Suppressor macrophage treated with lipopolysaccharide for 4 hours (primary cell): ENCODE measurements at places on chromosomes 5 and 9.
A peak's percentile ranks its signal among the peaks of the same experiment; 100 is the strongest.

- DNase-seq = no peak
Measured at GRCh38 chr5:148626081-148626613, 28.2 kb downstream of the HTR4 start.

- DNase-seq = no peak
Measured at GRCh38 chr5:35269006-35269405, 38.7 kb upstream of the PRLR start.

DNA sequence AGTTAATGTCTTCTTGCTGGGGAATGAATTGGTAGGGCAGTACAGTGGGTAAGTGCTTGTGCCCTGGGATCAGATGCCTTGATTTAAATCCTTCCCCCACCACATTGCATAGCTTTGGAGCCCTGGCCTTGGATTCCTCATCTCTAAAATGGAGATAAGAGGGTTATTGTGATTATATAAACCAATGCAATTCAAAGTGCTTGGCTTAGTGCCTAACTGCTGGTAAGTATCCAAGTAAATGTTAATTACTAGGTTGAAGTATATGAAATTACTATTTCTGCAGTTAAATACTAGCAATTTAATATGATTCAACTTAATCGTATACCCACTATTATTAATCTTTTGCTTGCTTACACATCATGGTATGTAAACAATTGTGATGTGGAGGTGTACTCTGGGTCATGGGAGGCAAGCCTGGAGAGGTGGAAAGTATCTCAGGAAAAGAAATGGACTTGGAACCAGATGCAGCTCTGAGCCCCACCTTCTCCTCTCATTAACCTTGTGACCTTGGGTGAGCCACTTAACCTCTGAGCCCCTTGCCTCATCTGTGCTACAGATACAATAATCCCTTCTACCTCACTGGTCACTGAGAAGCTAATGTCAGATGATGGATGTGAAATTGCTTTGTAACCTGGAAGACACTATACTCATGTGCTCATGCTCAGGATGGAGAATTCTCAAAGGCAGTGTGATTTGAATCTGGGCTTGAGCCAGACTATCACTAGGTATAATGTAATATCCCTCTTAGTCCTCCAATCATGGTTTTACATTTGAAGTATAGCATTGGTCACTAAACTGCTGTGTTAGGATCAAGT lies 23.8 kb downstream of the NEUROG1 start:
- DNase-seq = no peak

DNA sequence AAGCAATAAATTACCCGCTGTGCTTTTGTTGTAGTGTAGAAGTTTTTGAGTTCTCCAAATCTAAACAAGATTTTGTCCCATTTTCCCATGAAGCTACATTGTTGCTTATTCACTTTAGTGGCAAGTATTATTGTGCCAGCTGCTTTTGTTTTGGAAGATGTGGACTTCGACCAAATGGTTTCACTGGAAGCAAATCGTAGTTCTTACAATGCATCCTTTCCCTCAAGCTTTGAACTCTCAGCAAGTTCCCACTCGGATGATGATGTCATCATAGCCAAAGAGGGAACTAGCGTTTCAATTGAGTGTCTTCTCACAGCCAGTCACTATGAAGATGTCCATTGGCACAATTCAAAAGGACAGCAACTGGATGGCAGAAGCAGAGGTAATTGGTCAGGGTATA lies 10.9 kb downstream of the MFAP3 start:
- DNase-seq = peak; percentile 64

DNA sequence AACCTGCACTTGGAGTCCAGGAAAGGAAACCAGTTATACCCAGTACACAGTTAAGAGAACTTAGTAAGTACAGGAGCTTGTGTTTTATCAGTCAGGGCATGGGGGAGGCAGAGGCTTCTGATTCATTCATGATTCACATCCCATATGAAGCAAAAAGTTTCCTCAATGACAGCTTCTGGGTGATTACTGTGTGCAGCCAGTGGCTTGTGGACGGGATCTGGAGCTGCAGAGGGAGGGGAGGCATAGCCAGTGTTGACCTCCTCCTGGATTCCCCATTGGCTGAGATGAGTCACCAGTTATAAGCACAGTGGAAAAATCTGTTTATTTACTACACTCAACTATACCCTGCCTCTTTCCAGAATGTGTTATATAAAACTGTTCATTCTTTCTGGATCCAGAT lies 17.7 kb downstream of the IL31RA start:
- peak; percentile 95 for DNase-seq

- no peak for DNase-seq
Measured at GRCh38 chr9:88464851-88465250, 70.1 kb upstream of the NXNL2 start.

DNA sequence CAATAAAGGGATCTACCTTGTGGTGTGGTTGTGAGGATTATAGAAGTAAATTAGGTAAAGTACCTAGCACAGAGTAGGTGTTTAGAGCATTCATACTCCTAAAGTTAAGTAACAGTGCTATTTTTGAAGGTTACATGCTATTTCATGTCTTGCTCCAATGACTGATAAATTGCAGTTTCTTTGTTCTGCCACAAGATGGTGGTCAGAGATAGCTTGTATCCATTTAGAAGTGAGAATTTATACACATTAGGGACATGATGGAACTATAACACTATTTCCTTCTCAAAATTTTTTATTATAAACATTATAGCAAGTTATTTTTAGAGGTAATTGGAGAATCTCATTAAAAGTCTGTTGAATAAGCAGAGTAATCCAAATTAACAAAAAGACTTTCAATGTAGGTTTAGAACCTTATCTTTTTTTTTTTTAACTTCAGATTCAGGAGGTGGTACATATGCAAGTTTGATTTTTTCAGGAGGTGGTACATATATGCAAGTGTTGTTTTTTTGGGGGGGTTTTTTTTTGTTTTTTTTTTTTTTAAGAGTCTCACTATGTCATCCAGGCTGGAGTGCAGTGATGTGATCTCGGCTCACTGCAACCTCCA lies 17.1 kb downstream of the MTREX start:
- DNase-seq = peak; percentile 41

- peak; percentile 44 for DNase-seq
Measured at GRCh38 chr9:68416936-68417564, 60.6 kb downstream of the PGM5 start.

DNA sequence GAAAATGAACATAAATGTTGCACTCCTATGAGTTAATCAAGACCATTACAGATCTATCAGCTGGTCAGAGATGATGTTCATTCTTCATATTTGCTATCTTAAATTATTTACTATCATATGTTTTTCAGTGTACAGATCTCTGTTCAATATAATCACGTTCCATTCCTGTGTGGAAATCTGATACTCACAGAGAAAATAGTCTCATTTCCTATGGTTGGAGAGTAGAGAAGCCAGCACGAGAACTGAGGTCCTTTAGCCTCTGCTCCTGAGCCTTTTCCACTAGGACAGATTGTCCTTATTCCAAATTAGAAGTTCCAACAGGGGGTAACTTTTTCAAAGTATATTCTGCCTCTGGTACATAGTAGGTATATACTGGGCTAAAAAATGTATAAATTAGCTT lies 29.2 kb downstream of the UGCG start:
- DNase-seq = no peak

DNA sequence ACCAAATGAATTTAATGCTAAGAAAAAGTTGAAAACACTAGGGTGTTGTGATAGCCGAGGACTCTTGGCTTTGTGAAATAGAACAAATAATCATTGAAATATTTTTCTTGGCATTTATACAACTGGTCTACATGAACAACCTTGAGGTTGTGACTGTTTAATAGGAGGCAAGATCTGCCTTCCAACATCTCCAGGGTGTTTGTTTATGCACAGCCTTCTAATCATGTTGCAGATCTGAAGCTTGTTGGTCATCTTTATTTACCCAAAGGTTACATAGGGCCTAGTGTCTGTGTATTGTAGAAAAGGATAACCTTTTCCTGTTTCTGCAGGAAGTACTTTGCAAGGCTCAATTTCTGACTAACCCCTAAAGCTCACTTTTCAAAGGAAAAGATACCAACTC lies 65.2 kb upstream of the RANBP3L start:
- no peak for DNase-seq

GRCh38 chr5:14212838-14213237 lies 69.7 kb downstream of the TRIO start:
- DNase-seq = no peak

DNA sequence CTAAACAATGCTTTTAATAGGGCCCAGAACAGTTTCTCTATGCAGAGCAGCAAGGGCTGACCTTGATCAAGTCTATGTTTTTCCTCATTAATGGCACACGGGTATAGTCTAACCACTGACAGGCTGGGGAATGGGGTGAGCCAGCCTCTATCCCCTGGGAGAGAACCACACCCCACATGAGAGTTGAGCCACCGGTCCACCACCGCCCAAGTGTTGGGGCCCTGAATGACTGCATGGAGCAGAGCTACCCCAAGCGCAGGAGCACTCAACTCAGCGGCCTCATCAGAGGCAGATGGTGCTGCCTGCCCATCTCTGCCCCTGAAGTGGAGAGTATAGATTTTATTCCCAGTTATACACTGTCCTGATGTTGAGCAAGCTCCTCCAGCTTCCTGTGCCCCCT lies 247.9 kb upstream of the IRX1 start:
- DNase-seq = no peak

DNA sequence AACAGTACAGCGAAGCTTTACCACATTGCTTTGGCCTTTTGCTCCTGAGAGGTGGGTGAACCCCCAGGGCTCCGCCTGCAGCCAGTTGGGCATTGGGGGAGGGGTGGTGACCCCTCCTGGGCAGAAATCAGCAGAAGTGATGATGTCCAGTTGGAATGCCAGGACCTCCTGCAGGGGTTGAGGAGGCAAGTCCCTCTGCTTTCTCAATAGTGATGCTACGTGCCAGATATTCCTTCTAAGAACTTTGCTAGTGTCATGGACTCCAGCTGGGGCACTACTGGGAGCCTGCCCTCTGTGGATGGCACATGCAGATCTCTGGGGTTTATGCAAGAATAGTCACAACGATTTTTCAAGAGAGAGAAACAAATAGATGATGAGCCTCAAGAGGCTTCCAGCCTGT lies 95.6 kb downstream of the NDFIP1 start:
- DNase-seq = no peak

- DNase-seq = peak; percentile 66
Measured at GRCh38 chr9:137672907-137673791, 54.3 kb downstream of the EHMT1 start.

DNA sequence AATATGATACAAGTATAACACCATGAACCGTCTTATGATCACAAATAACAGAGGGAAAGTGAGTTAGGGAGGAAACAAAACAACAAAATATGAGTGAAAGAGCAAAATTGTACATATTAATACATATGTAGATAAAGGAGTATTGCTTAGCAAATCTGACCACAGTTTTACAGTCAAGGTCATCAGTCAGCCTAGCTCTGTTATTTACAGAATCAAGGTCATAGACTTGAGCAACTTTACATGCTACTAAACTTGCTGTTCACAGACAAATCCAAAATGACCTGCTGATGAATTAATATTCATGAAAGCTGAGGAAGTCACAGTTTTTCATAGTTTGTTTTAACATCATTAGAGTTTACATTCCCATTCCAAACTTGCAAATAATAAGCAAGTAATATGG lies 1387.7 kb upstream of the ACO1 start:
- DNase-seq = no peak

GRCh38 chr5:147859962-147860640 lies 18.4 kb upstream of the SCGB3A2 start:
- no peak for DNase-seq

DNA sequence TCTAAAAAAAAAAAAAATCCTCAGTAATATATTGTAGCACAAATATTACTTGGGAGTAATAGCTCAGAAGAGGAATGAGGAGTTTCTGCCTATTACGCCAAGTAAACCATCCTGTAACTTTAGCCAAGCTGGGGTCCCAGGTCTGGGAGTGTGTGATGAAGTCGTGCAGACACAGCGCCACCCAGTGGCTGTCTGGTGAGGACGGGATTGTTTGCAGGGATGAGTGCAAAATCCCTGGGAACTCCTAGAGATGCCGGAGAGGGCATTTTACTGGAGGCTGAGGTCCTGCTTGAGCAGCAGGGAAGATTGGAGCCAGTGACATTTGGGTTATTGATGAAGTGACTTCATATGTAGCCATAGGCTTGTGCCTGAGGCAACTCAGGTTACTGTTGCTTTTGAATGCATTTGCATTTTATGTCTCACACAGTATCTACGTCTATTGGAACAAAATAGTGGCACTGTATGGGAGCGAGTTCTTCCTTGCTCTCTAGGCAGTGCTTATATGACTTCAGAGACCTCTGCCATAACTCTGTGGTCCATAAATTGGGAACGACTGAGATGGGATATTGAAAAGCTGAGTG lies 72.8 kb downstream of the PSAT1 start:
- DNase-seq = peak; percentile 59

GRCh38 chr5:169149317-169149716 lies 151.6 kb downstream of the SLIT3 start:
- no peak for DNase-seq

DNA sequence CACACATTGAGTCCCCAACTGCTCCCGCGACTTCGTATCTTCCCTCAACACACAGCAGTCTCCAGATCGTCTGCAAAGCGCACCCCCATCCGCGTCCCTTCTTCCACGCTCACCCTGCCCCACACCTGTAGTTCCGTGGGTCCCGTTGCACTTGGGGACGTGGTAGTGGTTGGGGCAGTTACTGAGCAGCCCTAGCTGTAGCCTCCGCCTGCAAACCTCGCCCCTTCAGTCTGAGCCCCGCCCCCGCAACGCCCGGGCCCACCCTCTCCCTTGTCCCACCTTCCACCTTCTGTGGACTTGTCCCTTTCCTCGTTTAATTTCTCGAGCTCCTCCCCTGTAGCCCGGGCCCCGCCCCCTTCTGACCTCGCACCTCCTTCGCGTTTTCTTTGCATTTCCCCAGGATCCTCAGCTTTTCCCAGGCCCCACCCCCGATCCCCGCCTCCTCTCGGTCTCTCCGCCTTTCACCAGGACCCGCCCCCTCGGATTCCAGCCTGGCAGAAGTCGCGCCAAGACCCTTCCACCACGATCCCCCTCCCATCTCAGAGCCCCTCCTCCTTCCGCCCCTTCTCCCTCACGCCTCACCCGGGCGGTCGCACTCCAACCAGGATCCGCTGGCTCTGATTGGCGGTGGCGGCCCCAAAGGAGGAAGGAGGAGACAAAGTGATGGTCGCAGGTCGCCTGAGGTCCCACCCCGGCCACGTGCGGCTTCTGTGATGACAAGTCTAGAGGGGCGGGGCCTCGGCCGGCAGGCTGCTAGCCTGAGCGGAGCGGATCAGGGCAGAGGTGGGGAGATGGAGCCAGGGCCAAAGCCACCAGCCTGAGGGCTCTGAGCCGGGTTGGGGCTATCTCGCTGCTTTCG lies at the start of gene ATOSB:
ATOSB (minus strand) TSS at position 183 of the 859 bp plus-strand sequence. CDS start 7,588 bp downstream, outside the sequence.
- peak; percentile 97 for DNase-seq

DNA sequence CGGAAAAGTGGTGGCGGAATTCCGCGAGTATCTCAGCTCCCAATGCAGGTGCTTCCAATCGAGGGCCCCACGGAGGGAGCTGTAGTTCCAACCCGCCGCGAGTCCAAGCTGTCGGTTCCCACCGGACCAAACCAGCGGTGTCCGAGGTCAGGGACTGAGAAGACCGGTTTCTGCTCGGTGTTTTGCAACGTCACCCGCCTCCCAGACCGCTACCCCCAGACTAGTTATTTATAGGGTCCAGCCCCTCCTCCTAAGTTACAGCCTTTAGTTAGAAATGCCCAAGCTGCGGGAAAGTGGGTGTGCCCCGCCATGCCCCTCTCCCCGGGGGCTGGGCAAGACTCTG lies 677 bp upstream of the MYORG start:
- no peak for DNase-seq

GRCh38 chr5:36642089-36642488 lies 35.7 kb downstream of the SLC1A3 start:
- DNase-seq = no peak

- DNase-seq = no peak
Measured at GRCh38 chr5:97844797-97845196, 661.8 kb upstream of the RIOK2 start.
